ENCODE measurements at places on chromosomes 13 and 19. TPM values are rescaled to one million over a fixed set of nuclear protein-coding genes. Genes with fewer than 3 reads are reported as not detected.
A peak's percentile ranks its signal among the peaks of the same experiment; 100 is the strongest.

DNA sequence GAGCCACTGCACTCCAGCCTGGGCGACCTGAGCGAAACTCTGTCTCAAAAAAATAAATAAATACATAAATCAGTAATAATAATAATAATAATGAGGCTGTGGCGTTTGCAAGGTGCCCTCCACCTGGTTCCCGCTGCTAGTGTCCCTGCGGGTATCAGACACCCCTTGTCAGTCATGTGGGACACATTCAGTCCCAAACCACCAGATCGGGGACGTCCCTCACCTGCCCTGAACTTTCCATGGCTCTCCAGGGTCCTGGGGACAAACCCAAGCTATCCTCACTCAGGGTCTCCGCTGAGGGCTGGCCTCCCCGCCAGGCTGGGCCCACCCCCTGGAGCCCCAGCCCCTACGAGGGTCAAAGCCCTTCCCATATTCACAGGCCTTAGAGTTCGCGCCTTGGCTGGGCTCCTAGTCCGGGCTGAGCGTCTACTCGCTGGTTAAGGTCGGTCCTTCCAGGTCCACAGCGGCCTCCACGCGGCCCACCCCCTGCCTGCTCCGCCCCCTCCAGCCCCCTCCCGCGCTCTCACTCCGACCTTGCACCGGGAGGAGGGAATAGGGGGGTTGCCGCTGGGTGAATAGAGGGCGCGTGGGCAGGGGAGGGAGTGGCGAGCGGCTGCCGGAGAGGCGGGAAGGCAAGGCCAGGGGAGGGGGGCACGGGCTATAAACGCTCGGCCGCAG is 349 bp upstream of the KISS1R start:
- no peak overlapping the region for H3K27ac ChIP-seq
- peak overlapping the region; percentile 12 for H3K4me3 ChIP-seq
- no peak for DNase-seq

DNA sequence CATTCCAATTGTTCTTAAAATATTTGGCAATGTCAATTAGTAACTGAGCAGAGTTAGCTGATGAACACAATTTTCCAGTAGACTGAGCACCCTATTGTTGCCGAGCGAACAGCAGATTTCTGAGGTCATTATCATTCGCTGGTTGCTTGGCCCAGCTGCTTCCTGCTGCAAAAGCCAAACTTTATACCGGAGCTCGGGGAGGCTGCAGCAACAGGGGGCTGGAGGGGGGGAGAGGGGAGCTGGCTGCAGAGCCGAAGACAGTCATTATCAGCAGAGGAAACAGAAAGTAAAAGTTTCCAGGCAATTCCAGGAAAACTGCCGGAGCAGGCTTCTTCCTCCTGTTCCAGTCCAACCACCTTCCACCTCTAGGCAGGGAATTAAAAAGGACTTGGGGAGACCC is 77.9 kb downstream of the ZNF536 start:
- no peak for DNase-seq
- H3K4me3 ChIP-seq: no peak overlapping the region
- no peaks in the 10 kb centered on the region for H3K36me3 ChIP-seq

The MYO16 gene
- 1.6 TPM for polyA plus RNA-seq

- H3K27me3 ChIP-seq: peaks cover 52% of the 10 kb centered on the region
- DNase-seq: no peak
- no peak overlapping the region for H3K27ac ChIP-seq
- H3K36me3 ChIP-seq: no peaks in the 10 kb centered on the region
These were observed 13.6 kb upstream of the FBXO17 start for GRCh38 chr19:38989066-38989605.
